ENCODE measurements at places on chromosomes 3 and 15. TPM values are rescaled to one million over a fixed set of nuclear protein-coding genes. Genes with fewer than 3 reads are reported as not detected.

Gene TTLL13
- total RNA-seq = 0.09 TPM

Gene ARPIN
- 14.8 TPM for total RNA-seq

Gene ANKRD34C
- total RNA-seq = not detected

Gene TMEM158
- total RNA-seq = 2.7 TPM

Gene TNNC1
- total RNA-seq = not detected
